Effector memory CD8-positive, alpha-beta T cell (primary cell): ENCODE measurements at places on chromosomes 5 and 9.

- no peak overlapping the region for H3K4me3 ChIP-seq
- H3K4me1 ChIP-seq = no peaks in the 10 kb centered on the region
- H3K36me3 ChIP-seq = no peaks in the 10 kb centered on the region
- H3K27me3 ChIP-seq = peaks cover 27% of the 10 kb centered on the region
These were observed 145.1 kb upstream of the DAB2 start for GRCh38 chr5:39569857-39570256.

DNA sequence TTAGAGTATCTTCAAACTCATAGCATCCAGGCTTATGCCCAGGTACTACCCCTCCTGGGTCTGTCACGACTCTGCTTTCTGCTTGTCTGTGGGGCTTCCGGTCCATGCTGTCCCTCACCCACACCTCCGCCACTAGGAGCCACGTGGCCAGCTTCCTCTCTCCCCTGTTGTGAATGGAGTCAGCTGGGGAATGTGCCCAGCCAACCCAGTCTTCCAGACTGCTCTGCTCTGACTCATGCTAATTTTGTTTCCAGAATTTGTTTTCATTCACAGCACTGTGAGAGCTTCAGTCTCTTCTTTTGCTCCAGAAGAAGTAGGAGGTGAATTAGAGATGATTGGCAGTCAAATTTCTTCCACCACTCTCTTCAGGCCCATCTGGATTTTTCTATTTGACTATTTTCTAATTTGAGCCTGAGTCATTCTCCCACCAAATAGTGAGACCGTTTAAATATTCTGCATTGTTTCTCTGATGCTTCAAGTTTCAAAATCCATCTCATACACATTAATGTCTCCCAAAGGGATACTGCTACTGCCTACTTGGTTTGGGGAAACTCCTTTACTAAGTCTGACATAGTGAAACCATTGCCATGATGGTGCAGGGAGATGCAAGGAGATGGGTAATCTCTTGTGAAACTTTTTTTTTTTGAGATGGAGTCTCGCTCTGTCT, 424.1 kb upstream of the KIF2A start:
- H3K4me1 ChIP-seq = no peaks in the 10 kb centered on the region
- no peak overlapping the region for H3K4me3 ChIP-seq
- no peak overlapping the region for H3K27ac ChIP-seq
- no peaks in the 10 kb centered on the region for H3K27me3 ChIP-seq

- peaks cover 8% of the 10 kb centered on the region for H3K36me3 ChIP-seq
- no peak for DNase-seq
- no peaks in the 10 kb centered on the region for H3K27me3 ChIP-seq
- no peak overlapping the region for H3K4me3 ChIP-seq
These were observed 4.4 kb upstream of the GNG10 start for GRCh38 chr9:111657051-111657450.

- no peak for DNase-seq
- peaks cover 2% of the 10 kb centered on the region for H3K36me3 ChIP-seq
- no peaks in the 10 kb centered on the region for H3K4me1 ChIP-seq
- peaks cover 1% of the 10 kb centered on the region for H3K27me3 ChIP-seq
- no peak overlapping the region for H3K4me3 ChIP-seq
These were observed 31.9 kb upstream of the TARS1 start for GRCh38 chr5:33408816-33409215.

GRCh38 chr9:93057703-93058354, 672 bp upstream of the SUSD3 start:
- peaks cover 62% of the 10 kb centered on the region for H3K4me1 ChIP-seq
- H3K36me3 ChIP-seq = peaks cover 7% of the 10 kb centered on the region
- no peak for DNase-seq
- H3K27ac ChIP-seq = peak overlapping the region; percentile 88
- peak overlapping the region; percentile 82 for H3K4me3 ChIP-seq
- no peaks in the 10 kb centered on the region for H3K27me3 ChIP-seq

- H3K27ac ChIP-seq = no peak overlapping the region
- no peak for DNase-seq
- H3K4me3 ChIP-seq = no peak overlapping the region
- no peaks in the 10 kb centered on the region for H3K27me3 ChIP-seq
- H3K4me1 ChIP-seq = no peaks in the 10 kb centered on the region
These were observed 335.7 kb downstream of the PRELID2 start for GRCh38 chr5:145499483-145499882.

GRCh38 chr9:108859459-108860114, 2.5 kb upstream of the ACTL7A start:
- peaks cover 5% of the 10 kb centered on the region for H3K27me3 ChIP-seq
- DNase-seq = no peak
- H3K4me3 ChIP-seq = no peak overlapping the region
- no peaks in the 10 kb centered on the region for H3K4me1 ChIP-seq

- H3K4me1 ChIP-seq = peaks cover 3% of the 10 kb centered on the region
- H3K27ac ChIP-seq = no peak overlapping the region
- no peak overlapping the region for H3K4me3 ChIP-seq
- peaks cover 77% of the 10 kb centered on the region for H3K27me3 ChIP-seq
These were observed 861 bp downstream of the PCDHGB5 start for GRCh38 chr5:141398608-141399007.

- H3K27ac ChIP-seq = no peak overlapping the region
- no peak overlapping the region for H3K4me3 ChIP-seq
- H3K36me3 ChIP-seq = no peaks in the 10 kb centered on the region
- no peak for DNase-seq
- no peaks in the 10 kb centered on the region for H3K27me3 ChIP-seq
These were observed 699.0 kb downstream of the MAT2B start for GRCh38 chr5:164204338-164204946.

GRCh38 chr9:100083448-100084127, 15.2 kb downstream of the ERP44 start:
- no peak for DNase-seq
- no peaks in the 10 kb centered on the region for H3K36me3 ChIP-seq
- peaks cover 51% of the 10 kb centered on the region for H3K4me1 ChIP-seq
- H3K27ac ChIP-seq = peak overlapping the region; percentile 55

DNA sequence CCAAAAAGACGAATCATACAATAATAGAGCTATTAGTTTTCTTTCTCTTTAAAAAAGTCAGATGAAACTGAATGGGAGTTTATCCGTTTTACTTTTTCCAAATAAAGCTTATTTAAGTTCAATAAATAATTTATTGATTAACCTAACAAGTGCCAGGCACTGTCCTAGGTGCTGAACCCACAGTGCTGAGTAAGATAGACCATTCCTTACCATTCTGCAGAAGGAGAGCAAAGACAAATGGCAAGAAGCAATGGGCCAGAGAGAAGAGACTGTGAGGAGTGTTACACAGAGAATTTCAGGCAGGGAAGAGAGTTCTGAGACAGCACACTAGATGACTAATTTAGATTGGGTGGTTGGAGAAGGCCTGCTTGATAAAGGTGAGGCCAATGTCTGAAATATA, 127.2 kb downstream of the AUH start:
- DNase-seq = no peak
- H3K27ac ChIP-seq = no peak overlapping the region
- no peak overlapping the region for H3K4me3 ChIP-seq

GRCh38 chr9:127612939-127613582, 984 bp downstream of the STXBP1 start:
- H3K27ac ChIP-seq = peak overlapping the region; percentile 77
- H3K36me3 ChIP-seq = peaks cover 11% of the 10 kb centered on the region
- peaks cover 28% of the 10 kb centered on the region for H3K27me3 ChIP-seq
- peak overlapping the region; percentile 98 for H3K4me3 ChIP-seq

- no peak overlapping the region for H3K27ac ChIP-seq
- H3K36me3 ChIP-seq = no peaks in the 10 kb centered on the region
- DNase-seq = no peak
- H3K27me3 ChIP-seq = no peaks in the 10 kb centered on the region
- H3K4me1 ChIP-seq = no peaks in the 10 kb centered on the region
These were observed 352.5 kb upstream of the NUDT12 start for GRCh38 chr5:103915081-103915480.

- H3K4me3 ChIP-seq = no peak overlapping the region
- no peaks in the 10 kb centered on the region for H3K36me3 ChIP-seq
- H3K27ac ChIP-seq = no peak overlapping the region
- H3K4me1 ChIP-seq = peaks cover 15% of the 10 kb centered on the region
- no peak for DNase-seq
These were observed 17.9 kb upstream of the CDC42SE2 start for GRCh38 chr5:131245948-131246347.

GRCh38 chr5:122668552-122668951, 106.3 kb upstream of the SNX2 start:
- H3K27ac ChIP-seq = no peak overlapping the region
- no peak overlapping the region for H3K4me3 ChIP-seq
- no peaks in the 10 kb centered on the region for H3K4me1 ChIP-seq
- peaks cover 22% of the 10 kb centered on the region for H3K27me3 ChIP-seq

GRCh38 chr5:124060011-124060410, 548.0 kb downstream of the CSNK1G3 start:
- no peaks in the 10 kb centered on the region for H3K36me3 ChIP-seq
- no peak for DNase-seq
- no peaks in the 10 kb centered on the region for H3K4me1 ChIP-seq
- no peak overlapping the region for H3K27ac ChIP-seq
